CD4-positive, alpha-beta T cell treated with Interleukin-15 for 1 hour (primary cell): ENCODE measurements at places on chromosomes 7 and 10.

GRCh38 chr7:138665249-138665648 lies 35.9 kb downstream of the SVOPL start:
- DNase-seq: no peak

DNA sequence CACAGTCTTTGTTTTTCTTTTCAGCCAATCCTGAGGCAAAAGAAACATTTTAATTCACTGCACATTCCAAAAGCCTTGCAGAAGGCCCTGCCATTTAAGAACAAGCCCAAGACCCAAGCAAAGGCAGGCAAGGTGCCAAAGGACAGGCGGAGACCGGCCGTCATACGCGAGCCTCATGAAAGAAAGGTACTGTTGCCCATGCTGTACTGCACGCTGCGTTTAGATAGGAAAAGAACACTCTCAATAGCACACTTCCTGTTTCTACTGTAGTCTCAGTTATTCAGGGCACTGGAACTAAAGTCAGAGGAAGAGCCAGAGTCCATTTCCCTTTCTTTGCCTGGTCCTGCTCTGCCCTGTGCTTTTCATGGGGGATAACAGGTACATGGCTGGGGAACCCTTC lies 47.6 kb downstream of the BMS1 start:
- no peak for DNase-seq

DNA sequence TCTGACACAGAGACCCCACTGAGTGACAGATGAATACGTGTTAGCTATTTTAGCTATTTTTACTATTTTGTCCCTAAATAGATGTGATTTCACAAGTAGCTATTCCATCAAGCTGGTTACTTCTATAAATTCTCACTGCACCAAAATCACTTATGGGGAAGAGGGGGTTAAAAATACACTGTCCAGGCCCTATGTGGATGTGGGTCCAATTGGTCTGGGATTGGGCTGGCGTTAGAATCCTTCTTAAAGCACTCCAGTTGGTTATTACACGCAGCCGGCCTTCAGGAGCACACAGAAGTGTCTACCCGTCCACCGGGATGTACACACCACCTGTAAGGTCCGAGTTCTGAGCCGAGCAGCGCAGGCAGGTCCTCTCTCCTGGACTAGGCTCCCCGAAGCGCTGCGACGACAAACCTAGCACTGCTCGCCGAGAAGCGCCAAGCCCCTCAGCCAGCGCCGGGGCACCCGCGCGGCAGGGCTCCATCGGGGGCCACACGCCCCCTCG lies 222.3 kb upstream of the MKLN1 start:
- DNase-seq: no peak

DNA sequence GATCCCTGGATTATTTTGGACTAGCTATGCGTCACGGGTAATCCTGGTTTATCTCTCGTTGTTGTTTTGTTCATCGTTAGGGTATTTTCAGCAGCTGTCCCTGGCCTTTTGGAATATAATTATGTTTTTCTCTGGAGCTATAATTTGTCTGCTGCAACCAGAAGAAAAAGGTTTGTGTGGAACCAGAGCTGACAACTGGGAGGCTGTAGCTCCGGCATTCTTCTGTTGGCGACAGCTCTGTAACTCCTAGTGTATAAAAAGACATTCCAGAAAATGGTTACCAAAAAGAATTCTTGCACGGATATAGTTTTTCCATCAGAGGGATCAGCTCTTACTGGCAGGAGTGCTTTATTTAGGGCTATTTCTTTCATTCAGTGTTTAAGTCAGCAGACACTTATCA lies 130.9 kb upstream of the PRR15 start:
- DNase-seq: no peak

DNA sequence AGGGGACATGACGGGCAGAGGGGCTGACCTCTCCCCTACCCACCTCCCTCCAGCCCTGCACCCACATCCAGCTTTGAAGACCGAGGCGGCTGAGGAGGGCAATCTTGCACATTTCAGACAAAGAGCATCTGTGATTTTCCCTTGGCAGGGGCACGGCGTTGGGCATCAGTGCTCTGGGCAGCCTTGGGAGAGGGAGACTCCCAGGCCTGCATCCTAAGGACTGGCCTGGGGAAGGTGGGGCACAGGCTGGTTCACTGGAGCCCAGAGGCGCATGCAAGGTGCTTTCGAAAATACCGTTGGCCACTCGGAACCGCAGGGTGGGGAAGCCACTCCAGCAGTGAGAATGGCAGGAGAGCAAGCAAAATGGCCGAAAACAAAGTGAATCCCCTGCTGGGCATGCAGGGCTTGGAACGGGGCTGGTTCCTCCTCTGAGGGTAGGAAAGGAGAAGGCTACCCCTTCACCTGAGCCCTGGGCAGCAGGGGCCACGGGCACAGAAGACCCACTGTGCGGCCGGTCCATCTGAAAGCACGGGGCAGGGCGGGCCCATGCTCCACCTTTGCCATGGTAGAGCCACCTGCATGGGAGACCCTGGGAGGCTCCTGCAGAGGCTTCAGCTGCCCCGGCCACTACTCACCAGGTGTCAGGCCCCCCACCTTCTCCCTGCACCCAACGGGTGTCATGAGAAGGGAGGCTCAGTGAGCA lies 49.8 kb downstream of the EBF3 start:
- peak; percentile 11 for DNase-seq

DNA sequence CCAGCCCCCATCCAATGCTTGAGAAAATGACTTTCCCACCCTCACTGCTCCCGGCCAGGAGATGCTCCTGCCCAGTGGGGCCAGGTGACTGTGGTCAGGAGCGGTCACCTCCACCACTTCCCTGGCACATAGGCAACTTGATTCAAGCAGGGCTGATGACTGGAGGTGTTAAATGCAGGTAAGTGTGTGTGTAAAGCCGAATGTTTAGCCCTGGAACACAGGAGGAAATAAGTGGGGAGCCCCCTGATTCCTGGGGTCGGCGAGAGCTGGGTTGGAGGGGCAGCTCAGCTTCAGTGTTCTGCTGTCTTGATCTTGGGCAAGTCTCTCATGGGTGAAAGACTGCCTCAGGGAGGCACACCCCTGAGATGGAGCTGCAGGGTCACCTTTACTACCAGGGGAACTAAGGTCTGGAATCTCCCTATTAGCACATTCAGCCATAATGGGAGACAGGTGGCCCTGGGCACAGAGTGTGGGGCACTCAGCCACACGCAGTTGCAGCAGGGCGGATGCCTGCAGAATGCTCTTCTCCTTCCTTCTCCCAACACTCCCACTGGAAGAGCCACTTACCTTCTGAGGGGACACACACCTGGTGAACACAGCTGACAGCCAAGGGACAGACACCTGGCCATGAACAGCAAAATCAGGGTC lies 124.1 kb downstream of the PTPN20 start:
- no peak for DNase-seq

DNA sequence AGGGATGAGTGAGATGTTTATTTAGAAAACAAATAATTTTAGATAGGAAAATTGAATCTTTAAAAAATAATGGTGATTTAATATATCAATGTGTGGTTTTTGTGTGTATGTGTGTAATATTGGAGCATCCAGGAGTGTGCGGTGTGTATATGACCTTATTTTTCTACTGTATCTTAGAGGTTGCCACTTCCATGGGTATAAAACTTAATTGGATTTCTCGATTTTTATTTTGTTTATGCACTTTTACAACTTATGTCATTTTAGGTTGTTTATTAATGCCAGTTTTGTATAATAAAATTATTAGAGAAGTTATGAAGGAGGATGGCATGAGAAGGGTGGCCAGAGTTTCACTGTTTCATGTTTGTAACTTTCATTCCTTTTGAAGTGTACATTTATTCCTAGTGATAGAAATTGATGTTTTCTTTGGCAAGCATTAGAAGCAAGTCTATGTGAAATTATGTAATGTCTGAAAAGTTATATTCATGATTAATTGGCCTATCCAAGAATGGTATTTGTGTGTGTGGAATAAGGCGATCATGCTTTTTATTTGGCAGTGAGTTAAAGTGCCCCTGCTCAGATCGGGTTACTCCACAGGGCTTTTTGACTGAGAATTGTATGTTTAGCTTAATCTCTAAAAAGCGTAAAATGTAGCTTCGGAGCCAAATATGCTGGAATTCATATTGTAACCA lies 110.3 kb downstream of the KAT6B start:
- no peak for DNase-seq

- DNase-seq: no peak
Measured at GRCh38 chr7:107505997-107506673, 36.3 kb downstream of the GPR22 start.

DNA sequence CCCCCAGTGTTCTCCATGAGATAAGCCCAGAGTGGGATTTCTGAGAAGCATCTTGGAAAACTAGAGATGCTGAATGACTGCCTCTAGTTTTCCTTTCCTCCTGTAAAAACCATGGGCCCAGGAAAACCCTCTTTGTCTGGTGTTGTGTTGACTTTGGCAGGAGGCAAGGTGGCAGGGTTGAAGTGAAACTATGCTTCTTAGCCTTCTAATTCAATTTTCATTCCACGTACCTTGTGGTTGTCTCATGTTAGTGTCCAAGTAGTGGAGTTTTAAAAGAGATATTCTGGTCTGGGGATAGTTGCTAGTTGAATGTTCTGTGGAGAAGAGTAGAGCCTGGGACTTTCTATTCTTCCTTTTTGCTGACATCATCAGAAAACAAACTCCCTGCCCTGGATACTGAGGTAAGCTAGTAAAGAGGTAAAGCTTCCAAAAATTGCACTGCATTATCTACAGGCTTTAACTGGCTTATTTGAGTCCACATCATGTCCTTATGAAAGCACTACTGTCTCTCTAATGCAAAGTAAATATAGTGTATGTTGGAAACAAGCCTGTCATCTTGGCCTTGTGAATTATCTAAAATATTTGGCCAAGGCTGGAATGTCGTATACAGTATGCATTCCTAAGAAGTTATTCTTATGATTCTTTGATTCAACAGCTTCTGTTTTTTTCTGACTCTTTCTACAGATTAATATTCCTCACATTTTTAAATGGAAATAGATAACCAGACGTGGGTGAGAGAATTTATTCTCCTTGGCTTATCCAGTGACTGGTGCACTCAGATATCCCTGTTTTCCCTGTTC lies at the start of gene OR2F2:
TSS of gene OR2F2 (plus strand) at position 708 of the 800 bp plus-strand sequence. CDS start at position 708, 0 bp downstream.
- no peak for DNase-seq

DNA sequence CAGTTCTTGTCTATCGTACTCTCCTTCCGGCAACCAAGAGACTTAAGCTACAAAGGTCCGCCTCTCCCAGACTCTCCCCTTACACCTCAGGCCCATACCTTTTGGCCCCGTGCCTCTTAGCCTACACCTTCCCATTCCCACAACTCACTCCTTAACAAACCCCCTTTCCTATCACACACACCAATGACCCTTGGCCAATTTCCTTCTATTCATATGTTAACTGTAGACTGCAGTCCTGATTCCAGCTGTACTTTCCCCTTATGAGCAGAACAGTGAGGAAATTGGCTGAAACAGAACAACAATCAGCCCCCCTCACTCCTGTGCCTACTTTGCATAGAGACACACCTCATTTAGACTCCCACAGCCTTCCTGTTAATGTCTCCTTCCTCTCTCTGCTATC lies 1.4 kb upstream of the TMEM139 start:
- DNase-seq: no peak

DNA sequence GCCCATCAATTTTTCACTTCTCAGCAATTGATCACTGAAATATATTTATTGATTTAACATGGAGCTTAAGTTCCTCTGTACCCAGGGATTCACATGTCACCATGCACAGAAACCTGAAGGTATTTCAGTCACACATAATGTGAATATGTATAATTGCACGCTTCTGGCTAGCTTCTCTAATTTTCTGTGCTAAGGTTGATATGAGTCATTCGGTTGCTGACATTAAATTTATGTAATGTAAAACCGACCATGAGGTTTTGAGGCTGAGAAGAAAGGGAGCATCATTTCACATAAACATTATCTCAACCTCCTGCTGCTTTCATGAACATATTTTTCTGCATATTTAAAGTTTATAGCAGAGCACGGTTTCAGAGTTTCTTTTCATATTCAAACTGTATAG lies 381.0 kb upstream of the TPK1 start:
- no peak for DNase-seq

GRCh38 chr10:67971311-67971710 lies 86.9 kb downstream of the SIRT1 start:
- no peak for DNase-seq
